Left ventricle myocardium inferior (tissue), 1 donor: ENCODE measurements at places on chromosomes 4 and X. TPM values are rescaled to one million over a fixed set of nuclear protein-coding genes. Genes with fewer than 3 reads are reported as not detected.

- no peak overlapping the region for H3K27ac ChIP-seq
- no peaks in the 10 kb centered on the region for H3K4me1 ChIP-seq
- H3K4me3 ChIP-seq = no peak overlapping the region
- no peak for DNase-seq
Measured at GRCh38 chr4:126582737-126583136, 1050.0 kb upstream of the INTU start.

KLF8 gene
- 3.3 TPM for total RNA-seq

DNA sequence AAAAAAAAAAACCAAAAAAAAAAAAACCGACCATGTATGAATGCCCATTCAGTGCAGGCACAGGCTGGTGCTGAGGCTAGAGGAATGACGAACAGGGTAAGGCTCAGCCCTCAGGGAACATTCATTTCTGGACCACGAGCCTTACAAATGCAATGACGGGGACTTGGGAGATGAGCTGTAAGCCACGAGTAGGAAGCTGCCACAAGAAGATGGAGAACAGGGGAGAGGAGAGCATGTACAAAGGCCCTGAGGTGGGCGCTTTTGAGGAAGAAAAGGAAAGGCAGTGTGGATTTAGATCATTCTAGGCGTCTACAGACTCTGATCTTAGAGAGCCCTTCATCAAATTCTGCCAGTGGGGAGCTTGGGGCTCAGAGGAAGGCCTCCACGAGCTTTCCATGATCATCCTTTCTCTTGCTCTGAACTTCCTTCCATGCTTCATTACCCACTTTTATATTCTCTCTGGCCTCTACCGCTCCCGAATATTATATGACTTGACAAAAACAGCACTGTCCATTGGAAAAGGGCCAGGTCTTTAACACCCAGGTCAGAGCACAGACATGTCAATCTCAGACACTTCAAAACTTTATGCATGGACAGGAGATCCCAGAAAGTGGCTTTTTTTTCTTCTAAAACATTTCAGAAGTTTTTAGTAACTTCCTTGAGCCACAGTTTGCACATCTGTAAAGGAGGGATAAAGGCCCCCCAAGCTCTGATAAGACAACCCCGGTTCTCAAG lies 3.3 kb upstream of the ZNF518B start:
- no peak overlapping the region for H3K27ac ChIP-seq
- H3K27me3 ChIP-seq = peaks cover 66% of the 10 kb centered on the region
- no peaks in the 10 kb centered on the region for H3K36me3 ChIP-seq
- peak overlapping the region; percentile 54 for H3K4me3 ChIP-seq
- DNase-seq = no peak

- no peaks in the 10 kb centered on the region for H3K36me3 ChIP-seq
- H3K4me1 ChIP-seq = no peaks in the 10 kb centered on the region
- no peak overlapping the region for H3K27ac ChIP-seq
- no peak for DNase-seq
- H3K27me3 ChIP-seq = no peaks in the 10 kb centered on the region
Measured at GRCh38 chr4:187552781-187553180, 442.8 kb upstream of the ZFP42 start.
